ENCODE measurements at places on chromosomes 12 and 14.

- DNase-seq: no peak
These were observed 116.3 kb downstream of the TMX1 start for GRCh38 chr14:51356381-51356780.

GRCh38 chr12:23950210-23950774, 822 bp upstream of the SOX5 start:
- no peak for DNase-seq

DNA sequence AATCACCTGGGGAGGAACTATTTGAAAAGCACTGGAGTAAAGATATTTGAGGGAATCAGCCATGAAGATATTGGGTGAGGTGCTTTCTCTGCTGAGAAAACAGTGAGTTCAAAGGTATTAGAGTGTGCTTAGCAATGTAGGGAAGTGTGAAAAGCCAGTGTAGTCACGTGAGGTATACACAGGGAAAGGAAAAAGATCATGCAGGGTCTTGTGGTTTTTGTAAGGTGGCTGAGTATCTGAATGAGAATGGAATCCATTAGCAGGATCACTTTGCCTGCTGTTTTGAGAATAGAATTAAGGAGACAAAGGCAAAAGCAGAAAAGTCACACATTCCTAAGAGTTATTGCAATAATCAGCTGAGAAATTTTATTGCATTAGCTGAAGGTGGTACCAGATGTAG, 193.0 kb downstream of the PIK3C2G start:
- no peak for DNase-seq

DNA sequence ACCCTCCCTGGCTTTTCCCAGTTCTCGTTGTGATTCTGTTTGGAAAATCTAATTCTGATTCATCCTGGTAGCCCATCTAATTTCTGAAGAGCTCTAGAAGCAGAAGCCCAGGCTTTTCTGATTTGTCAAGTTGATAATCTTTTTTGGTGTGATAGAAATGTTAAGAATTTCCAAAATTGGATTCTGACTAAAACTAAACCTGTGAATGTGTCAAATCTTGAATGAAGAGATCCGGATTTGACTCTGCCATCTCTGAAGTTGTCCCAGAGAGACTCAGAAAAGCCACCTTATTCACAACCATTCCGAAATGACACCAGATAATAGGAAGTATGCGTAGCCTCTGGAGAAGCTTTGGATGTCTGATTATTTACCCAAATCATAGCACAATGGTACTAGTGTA, 12.8 kb upstream of the CISTR start:
- DNase-seq: no peak

- no peak for DNase-seq
These were observed 38.8 kb upstream of the TMCC3 start for GRCh38 chr12:94689002-94689645.

DNA sequence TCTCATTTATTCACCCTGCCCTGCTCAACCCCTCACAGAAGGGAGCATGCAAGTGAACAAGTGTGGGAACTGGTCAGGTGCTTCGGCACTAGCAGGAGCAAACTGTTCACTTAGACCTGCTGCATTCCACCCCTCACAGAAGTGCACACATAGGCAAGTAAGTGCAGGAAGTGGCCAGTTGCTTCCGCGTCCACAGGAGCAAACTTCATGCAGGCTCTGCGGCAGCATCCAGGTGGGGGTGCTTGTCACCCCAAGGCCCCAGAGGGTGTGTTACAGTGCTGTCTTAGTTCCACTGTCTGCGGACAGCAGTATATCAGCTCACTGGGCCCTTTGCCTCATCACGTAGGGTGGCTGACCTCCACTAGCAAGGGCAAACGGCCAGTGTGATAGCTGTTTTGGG, 167.3 kb upstream of the AVPR1A start:
- no peak for DNase-seq

DNA sequence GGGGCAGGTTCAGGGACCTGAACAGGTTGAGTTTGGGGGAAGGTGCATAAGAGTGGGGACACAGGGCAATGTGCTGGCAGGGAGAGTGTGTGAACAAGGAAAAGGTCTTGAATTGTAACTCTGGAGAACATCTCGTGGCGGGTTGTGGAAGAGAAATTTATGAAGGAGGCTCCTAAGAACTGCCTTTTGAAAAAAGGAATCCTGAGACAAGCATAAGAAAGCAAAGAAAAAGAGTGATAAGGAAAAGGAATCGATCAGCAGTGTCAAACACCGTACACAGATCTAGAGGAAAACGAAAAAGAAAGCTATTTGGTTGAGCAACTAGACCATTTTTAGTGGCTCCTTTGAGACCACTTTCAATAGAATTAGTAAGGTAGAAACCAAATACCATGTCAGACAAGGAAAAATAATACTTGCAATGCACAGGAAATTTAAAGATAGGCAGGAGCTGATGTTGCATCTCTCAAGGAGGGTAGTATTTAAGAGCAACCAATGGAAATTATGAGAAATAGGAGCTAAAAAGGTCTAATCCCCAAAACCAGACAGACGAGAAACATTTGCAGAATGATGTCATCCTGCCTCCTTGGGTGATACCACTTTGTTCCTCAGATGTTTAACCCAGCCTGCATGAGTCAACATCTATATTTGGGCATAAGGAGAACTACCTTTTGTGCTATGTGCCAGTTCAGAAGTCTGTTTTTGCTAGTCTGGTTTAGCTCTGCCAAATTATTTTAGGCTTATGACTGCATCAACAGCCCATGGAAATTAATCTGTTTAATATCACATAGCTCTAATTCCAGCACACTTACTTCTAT, 64.5 kb upstream of the STK38L start:
- DNase-seq: peak; percentile 16

DNA sequence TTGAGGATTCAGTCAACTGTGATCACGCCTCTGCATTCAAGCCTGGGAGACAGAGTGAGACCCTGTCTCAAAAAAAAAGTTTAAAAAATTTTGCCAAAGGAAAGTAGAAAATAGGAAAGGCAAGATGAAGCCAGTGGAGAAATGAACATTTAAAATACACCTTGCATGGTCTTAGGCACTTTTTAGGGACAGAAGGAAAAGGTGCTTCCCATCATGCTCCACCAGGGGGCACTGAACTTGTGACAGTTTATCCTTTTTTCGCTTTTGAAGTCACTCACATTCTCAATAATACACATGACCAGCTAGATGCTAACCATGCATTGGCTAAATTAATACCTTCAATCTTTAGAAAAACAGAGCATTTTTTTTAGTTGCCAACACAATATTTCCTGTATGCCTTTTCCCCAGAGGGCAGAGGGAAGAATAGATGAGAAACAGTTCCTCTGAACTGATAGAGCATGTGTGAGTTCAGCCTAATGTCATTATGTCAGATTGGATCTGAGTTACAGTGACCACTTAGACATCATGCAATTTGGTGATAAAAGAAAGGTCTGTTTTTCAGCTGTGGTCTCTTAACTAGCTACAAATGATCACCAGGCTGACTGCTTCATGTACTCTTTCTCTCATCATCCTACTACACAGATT, 221.8 kb upstream of the SSTR1 start:
- no peak for DNase-seq

- no peak for DNase-seq
These were observed 52.2 kb downstream of the CKAP4 start for GRCh38 chr12:106195621-106196027.

GRCh38 chr12:117333331-117333881, 28.0 kb downstream of the NOS1 start:
- DNase-seq: no peak

DNA sequence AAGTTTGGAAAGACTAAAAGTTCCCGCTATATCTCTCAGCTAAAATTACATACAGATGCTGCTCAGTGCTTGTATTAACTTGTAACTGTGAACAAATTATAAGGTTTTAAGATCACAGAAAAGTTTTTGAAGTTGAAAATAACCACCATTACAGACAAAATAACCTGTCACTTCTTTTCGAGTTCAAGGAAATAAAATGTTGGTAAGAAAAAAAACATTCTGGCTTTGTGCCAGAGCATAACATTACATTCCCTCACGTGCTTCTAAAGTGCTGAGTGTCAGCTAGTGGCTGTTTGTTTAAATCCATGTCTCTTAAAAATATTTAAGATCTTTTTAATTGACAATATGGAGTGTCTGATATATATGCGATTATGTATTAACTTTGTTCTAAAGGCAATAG, 27.2 kb upstream of the ADAMTS20 start:
- no peak for DNase-seq

DNA sequence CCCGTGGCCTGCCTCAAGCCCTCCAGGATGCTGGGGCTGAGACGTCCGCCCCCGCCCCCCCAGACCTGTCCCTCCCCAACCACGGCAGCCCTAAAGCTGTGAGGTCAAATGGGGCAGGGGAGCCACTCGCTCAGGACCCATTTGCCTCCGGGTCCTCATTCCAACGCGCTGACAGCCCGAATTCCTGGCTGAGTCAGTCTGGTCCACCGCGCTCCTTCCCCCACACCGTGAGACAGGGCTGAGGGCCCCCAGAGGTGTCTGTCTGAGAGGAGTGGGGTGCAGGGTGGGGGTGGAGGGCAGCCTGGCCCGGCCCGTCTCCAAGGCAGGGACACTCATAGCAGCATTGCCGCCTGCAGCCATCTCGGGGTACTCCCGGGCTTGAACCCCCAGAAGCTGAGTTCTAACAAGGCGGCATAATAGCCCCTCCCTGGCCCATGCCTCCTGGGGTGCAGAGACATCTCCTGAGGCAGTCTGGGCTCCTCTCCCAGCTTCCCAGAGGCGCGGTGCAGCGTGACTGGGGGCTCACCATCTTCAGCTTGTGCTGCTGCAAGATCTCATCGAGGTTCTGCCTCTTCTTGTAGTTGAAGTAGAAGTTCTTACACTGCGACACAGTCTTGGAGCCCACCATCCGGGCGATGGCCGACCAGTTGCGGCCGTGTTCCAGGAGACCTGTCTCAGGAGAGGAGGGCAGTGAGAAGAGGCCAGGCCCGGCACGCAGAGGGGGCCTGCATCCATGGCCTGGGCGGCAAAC, 90.5 kb downstream of the RFLNA start:
- DNase-seq: no peak

DNA sequence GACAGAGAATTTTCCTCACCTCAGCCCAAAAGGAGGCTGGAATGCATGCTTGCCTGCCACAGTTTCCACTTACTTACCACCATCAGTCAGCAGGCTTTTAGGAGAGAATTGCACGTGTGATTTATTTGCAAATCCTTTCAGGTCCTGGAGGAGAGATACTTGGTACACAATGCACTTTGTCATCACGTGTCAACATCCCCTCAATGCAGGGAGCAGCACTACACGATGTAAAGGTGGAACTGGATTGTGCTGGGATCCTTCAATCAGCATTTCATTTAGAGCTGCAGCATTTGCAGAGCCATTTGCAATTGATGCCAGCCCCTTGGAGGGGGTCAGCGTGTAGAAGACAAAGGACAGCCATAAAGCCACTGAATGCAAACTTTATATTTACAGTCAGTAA, 218.1 kb downstream of the GLT1D1 start:
- DNase-seq: no peak

DNA sequence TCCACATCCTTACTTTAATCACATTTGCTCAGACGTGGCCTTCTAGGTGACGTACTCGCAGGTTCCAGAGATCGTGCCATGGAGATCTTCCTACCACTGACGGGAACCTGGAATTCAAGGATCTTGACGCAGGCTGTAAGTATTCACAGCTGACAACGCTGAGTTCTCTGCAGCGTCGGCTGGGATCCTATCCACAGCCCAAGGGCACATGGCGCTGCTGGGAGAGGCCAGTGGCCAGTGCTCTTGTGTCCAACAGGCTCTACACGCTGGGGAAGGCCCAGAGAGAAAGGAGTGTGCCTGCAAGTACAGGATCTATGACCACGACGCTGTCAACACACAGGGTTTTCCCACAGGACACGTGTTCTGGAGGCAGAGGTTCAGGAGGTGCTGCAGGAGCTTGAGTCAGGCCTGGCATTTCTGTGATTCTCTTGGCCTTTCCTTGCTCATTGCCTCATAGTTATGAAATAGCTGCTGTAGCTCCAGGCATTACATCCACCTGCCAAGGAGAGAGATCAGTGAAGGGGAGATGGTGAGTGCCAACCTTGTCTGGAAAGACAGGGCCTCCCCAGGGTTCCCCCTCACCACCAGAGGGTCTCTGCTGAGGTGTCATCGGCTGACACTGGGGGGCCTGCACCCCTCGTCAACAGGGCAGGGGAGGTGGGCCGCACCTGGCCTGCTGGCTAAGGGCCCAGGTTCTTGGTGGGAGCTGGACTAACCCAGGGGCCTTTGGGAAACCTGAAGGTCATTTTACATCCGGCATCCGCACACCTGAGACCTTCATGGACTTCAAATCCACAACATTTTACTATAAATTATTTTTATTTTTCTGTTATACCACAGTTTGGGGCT, 21.3 kb downstream of the LRCOL1 start:
- DNase-seq: no peak

DNA sequence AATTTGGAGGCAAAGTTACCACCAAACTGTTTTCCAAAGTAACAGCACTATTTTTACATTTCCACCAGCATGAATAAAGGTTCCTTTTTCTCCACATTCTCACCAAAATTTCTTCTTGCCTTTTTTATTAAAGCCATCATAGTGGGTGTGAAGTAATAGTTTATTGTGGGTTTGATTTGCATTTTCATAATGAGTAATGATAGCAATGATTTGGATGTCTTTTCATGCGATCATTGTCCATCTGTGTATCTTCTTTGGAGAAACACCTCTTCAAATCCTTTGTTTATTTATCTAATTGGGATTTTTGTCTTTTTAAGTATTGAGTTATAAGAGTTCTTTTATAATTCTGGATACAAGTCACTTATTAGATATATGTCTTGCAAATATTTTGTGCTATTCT, 172.7 kb downstream of the CNTN1 start:
- DNase-seq: no peak

- DNase-seq: no peak
These were observed 11.3 kb downstream of the MAPK1IP1L start for GRCh38 chr14:55062517-55063351.

DNA sequence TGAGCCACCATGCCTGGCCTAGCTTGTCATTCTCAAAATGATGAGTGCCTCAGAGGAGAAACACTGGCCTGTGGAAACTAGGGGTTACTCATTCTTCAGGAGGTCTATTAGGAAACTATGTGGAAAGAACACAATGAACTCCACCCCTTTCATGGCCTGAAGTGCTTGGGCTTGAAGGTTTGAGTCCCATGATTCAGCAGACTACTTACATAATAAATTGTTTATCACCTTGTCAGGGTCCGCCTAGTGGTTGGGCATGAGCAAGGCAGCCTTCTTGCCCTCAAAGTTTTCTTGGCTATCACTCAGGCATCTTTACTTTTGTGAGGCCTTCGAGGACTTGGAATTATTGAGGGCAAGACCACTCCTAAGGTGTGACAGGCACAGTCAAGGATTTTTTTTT, 251.2 kb downstream of the ACSS3 start:
- no peak for DNase-seq

Data from stimulated activated CD4-positive, alpha-beta T cell treated with anti-CD3 and anti-CD28 coated beads, TNF-alpha, amount 100 ng/mL, for 24 hours (primary cell).